Caco-2 (cell line): ENCODE measurements at places on chromosomes 2 and 18.
A peak's percentile ranks its signal among the peaks of the same experiment; 100 is the strongest.

DNA sequence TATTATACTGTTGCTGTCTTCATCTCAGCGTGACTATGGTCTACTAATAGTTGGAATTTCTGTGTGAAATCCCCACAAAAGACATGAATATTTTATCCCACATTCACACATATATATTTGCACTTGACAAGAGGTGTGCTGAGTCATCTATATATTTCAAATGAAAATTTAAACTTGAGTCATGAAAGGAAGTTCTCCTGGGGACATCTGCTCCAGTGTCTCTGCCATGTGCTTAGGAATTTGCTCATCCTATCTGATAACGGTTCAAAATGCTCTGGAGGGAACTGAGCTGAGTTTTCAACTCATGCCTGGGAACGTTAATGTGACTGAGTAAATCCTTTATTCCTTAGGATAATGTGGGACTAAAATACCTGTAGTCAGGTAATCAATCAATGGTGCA, 326.2 kb upstream of the MEX3C start:
- DNase-seq = no peak

GRCh38 chr2:182906454-182906853, 40.0 kb upstream of the FRZB start:
- DNase-seq = no peak

DNA sequence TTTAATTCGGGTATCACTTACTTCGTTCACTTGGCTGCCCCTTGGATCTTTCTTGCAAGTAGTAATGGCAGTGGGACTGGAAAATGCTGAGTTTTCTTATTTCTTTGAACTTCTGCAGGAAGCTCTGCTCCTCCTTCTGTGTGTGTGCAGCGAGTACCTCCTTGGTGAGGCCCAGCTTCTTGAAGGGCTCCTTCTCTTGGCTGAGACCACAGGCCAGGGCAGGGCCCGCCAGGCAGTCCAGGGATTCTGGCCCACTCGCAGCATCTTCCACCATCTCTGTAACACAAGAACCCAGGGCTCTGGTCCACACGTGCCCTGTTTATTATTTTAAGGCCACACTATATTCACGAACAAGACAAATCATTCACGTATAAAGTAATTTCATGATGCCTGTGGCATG, 15.8 kb upstream of the HES6 start:
- no peak for DNase-seq

GRCh38 chr2:145592361-145592760, 1072.4 kb upstream of the ZEB2 start:
- no peak for DNase-seq

DNA sequence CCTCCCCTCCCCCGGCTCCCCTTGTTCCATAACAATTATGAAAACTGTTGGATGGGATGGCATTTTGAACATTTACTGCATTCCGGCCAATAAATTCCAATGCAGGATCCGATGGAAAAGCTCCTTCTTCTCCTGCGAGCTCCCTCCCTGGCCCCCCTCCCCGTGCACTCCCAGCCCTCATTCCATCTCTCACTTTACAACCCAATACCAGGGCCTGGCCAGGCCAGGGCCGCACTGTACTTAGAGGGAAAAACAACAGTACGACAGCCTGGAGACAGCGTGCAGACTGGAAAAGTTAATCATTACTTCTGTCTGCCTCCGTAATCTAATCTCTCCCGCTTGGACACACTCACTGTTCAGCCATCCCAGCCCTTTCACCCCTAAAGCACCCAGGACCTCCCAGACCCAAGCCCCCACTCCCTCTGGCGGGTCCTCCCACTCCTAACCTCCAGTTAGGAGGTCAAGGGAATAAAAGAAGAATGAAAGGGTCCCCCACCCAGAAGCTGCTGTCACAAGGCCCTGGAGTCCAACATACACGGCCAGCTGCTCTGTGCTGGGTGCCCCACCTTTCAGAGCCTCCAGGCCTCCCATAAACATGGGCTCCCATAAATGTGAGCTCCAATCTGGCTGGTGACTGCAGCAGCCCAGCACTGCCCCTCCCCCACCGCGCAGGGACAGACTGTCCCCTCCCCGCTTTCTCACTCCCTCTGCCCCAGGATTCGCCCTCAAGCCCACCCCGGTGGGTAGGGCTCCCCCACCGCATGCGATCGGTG, 20.6 kb downstream of the SMAD7 start:
- DNase-seq = peak; percentile 78

GRCh38 chr18:26429535-26430226, 118.7 kb downstream of the KCTD1 start:
- no peak for DNase-seq

- DNase-seq = no peak
These were observed 1.4 kb downstream of the TOGARAM2 start for GRCh38 chr2:28982381-28982950.

DNA sequence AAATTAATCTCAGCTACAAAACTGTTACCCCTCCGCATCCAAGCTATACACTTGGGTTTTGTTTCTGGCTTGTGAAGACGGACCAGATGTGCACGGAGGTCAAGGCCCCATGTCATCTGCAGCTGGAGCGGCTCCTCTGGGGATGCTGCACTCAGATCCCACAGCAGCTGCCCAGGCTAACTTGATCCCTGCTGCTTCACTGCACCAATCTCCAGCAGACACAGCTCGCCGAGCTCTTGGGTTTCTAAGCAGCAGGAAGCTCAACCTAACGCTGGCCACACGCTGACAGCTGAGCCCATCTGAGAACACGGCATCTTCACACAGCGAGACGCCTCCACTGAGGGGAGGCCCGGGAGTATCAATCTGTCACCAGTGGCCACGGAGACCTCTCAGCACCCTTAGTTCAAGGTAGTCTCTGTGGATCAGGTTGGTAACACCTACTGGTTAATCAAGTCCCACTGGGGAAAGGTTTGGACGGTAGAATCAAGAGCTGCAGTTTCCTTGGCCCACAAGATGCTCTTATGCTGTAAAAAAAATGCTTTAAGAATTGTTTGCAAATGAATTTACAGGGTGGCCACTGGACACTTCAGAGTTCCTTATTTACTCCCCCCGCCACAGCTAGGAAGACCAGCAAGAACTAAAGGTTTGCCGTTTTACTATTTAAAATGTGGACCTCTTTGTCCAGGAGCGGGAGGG, 67.5 kb downstream of the EMILIN2 start:
- no peak for DNase-seq

GRCh38 chr2:232444409-232445148, 11.4 kb upstream of the ALPI start:
- DNase-seq = no peak

DNA sequence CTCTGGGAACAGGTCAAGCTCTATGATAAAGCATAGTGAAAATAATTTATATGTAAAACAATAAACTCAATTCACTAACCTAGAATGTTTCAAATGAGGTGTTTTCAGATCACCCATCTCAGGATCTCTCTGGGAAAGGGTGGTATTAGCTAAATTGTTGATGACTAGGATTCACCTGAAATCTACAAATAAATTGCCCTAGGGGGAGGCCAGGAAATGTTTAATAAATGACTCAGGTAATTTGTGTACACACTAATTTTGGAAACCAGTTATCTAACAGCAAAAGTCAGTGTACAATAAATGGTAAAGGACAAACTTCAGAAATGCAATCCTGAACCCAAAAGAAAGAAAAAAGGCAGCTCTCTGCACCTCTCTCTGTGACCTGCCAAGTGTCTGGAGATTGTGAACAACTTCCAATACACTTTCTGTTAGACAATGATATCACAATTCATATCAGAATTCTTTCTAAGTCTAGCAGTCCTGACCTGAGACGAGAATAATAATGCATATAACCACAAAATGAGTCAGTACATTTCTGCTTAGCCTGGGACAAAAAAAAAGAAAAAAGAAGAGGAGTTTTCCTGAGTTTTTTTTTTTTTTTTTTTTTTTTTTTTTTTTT, 760.0 kb downstream of the EPHA4 start:
- no peak for DNase-seq

- peak; percentile 50 for DNase-seq
These were observed 103.4 kb downstream of the TNS1 start for GRCh38 chr2:217899231-217900009.

- peak; percentile 72 for DNase-seq
These were observed 73.0 kb downstream of the TEX51 start for GRCh38 chr2:126971481-126972278.

DNA sequence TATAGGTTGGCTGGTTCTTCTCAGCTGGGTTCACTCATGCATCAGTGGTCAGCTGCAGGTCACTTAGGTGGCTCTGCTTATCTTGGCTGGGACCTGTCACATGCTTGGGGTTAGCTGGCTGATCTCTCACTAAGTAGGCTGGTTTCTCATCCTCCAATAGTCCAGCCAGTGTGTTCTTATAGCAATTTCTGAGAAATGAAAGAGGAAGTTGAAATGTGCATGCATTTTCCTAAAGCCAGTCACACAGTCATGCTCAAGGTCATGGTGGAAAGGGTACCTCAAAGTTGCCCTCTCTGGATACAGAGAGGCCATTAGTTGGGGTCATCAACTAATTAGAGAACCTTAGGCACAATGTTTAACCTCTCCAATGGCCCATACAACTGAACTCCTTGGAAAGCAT, 64.4 kb downstream of the KLHL29 start:
- no peak for DNase-seq

GRCh38 chr2:118668431-118669424, 178.7 kb downstream of the EN1 start:
- DNase-seq = no peak

- DNase-seq = no peak
These were observed 24.2 kb downstream of the LMAN2L start for GRCh38 chr2:96715658-96716057.

- no peak for DNase-seq
These were observed 769 bp downstream of the ALMS1 start for GRCh38 chr2:73386342-73386868.

DNA sequence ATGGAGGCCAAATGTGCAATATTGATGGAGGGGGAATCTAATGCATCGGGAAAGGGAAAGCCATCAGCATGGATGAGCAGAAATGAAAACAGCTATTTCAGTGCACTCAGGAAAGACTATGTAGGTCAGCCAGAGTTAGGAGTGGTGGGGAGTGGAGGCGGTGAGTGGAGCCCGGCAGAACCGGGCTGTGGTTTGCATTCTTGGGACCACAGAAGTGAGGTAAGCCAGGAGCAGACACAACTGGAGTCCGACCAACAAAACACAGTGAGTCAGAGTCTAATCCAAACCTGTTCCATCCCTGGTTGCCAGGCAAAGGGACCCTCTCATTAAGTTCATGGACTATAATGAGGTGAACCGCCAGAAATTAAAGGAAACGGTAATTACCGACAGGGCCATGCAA, 61.1 kb upstream of the RAB12 start:
- no peak for DNase-seq

- no peak for DNase-seq
These were observed 11.1 kb downstream of the CRACDL start for GRCh38 chr2:98924910-98925309.

- no peak for DNase-seq
These were observed 226.2 kb downstream of the CDH2 start for GRCh38 chr18:27950648-27951228.

DNA sequence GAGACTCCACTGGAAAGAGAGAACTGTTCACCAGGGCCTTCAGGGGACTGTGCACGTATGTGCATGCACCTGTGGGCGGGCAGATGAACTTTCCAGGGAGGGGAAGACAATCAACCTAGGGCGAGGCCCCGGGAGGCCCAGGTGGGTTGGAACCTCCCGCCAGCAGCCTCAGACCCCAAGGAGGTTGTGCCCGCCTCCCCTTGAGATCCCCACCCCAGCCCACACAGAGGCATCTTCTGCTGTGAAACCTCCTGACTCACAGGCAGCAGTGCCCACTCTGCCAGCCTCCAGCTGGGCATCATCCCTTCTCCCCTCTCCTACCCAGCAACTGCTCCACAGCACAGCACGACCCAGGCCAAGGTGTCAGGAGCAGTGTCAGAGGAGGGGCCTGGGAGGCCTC, 54.4 kb downstream of the FAM178B start:
- no peak for DNase-seq

DNA sequence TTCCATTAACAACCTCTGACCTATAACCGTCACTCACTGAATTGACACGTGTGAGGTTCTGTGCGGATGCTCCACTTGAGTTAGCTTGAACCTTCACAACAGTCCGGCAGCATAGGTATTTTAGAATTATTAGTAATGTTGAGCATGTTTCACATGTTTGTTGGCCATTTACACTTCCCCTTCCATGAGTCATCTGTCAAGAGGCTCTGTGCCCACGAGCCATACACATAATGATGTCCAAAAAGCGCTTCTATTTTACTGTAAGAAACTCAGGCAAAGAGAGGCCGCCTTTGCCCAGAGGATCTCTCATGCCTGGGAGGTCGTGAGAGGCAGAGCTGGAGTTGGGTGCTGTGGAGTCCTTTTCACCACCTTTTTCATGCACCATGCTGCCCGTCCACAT, 28.9 kb upstream of the TMEM214 start:
- no peak for DNase-seq

DNA sequence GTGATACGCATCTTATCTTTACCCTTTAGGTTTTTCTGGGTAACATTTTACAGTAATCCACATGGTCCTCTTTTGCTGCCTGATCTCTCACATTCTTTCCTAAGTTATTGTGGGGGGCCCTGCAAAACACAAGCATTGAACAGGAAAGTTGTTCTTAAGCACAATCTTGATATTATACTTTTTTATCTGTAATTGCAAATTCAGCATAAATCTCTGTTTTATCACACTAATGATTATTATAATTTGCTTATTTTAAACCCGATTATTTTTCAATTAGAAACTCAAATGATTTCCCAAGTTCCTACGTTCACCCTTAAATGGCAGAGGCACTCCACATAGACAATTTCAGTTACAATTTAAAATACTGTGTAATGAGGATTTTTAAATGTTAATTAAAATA, 386.0 kb upstream of the GYPC start:
- no peak for DNase-seq

GRCh38 chr18:32049393-32050171, 31.0 kb downstream of the RNF125 start:
- peak; percentile 1 for DNase-seq

GRCh38 chr18:63067939-63068338, 251.6 kb downstream of the BCL2 start:
- DNase-seq = no peak

- no peak for DNase-seq
These were observed 824.0 kb upstream of the FSHR start for GRCh38 chr2:49978341-49978740.

DNA sequence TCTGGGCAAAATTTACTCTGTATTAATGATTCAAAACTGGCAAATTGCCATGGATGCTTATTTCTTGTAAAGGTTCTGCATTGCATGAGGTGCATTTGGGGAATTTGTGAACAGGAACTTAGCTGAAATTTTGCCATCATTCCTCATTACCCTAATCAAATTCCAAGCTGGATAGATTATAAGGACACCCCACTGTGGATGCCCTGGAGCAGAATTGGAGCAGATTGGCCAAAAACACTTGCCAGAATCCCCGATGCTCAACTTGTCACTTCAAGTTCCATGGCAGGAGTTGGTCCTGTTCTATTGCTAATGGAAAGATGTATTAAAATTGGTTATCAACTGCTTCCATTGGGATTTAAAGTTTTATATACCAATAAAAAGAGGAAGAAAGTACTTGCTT, 237.9 kb downstream of the CCDC102B start:
- DNase-seq = no peak
